ENCODE measurements at places on chromosomes 13 and 19.

DNA sequence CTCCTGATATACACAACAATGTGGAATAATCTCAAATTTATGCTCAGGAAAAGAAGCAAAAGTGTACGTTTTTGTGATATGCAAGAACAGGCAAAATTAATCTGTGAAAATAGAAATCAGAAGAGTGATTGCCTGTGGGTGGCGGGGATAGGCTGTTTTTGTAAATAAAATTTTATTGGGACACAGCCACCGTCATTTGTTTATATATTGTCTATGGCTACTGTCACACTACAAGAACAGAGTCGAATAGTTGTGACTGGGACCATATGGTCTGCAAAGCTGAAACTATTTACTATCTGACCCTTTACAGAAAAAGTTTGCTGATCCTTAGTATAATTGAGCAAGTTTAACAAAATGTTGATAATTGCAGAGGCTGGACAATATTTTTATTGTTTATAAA, 269.5 kb upstream of the HTR2A start:
- DNase-seq, result no peak

DNA sequence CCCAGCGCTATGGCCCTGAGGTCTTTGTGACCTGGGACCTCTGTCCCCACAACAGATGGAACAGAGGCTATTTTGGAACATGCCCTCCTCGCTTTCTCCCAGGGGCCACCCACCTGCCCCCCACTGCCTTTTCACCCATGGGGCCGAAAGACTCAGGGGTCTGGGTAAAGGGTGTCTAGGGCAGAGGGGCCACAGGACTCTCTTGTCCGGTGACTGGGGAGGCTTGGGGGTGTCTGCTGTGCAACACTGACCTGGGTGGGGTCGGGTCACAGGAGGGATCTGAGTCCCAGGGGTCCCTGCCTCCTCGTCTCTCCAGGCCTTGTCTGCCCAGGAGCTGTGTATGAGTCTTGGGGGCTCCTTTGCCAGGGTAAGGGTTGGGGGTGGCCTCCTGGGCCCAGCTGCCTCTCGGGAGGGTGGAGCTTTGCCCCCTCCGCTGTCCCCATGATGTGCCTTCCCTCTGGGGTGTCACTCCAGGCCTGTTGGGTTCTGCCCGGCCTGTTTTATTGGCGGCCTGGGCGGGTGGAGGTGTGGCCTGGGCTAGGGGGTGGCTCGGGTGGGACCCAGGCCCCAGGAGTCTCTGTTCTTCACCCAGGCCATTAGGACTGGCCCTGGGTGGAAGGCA, 2.1 kb downstream of the ARID3A start:
- no peak for DNase-seq

DNA sequence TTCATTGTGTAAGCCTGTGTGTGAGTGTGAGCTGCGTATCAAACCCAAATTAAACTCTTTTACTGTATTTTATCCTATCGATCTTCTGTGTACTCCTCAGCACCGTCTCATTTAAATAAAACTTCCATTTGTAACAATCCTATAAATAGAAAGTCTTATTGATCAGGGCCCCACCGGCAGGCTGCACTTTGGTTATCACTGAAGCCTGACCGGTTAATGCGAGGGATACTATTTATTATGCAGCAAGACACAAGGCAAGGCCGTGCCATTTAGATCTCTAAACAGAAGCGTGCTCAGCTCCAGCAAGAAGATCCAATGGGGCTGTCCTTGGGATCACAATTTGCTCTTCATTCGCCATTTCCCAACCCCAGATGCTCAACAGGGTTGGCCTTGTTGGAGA, 252.6 kb upstream of the TSHZ3 start:
- DNase-seq, result no peak

GRCh38 chr13:40609972-40610726, 56.3 kb downstream of the FOXO1 start:
- no peak for DNase-seq

- DNase-seq, result no peak
Observed at GRCh38 chr19:47520839-47521238, 6.0 kb upstream of the NAPA start.

DNA sequence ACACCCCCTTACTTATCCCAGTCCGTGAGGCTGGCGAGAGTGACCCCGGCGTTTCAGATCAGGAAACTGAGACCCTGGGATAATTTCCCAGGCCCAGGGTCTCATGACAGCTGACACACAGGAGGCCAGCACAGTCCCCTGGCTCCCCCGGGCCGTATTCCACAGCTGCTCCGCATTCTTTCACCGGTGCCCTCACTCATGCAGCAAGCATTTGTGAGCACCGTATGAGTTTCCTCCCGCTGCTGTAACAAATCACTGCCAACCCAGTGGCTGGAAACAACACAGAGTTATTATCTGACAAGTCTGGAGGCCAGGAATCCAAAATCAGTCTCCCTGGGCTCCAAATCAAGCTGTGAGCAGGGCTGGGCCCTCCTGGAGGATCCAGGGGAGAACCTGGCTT, 21.3 kb downstream of the GADD45B start:
- no peak for DNase-seq

GRCh38 chr13:43766725-43767124, 20.0 kb downstream of the ENOX1 start:
- no peak for DNase-seq

GRCh38 chr13:33728271-33729037, 89.5 kb upstream of the RFC3 start:
- DNase-seq, result no peak

- DNase-seq, result no peak
Observed at GRCh38 chr13:62879071-62879470, 1463.4 kb upstream of the PCDH20 start.

DNA sequence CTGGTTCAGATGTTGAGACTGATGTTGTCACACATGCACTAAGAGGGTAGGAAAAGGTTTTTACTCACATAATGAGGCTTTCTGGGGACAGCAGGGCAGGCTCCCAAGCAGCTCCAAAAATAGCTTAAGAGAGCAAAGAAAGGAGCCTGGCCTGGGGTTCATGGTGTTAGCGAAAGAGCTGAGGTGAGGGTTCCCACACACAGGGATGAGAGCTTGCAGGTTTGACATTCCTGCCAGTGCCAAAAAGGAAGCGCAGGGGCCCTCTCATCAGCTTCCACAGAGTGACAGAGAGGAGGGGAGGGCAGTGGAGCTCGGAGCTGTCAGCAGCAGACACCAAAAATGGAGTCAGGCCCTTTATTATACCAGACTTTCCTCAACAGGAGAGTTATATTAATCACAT, 65.5 kb upstream of the FAM216B start:
- DNase-seq, result no peak
